Hippocampal formation (tissue), 2 donors: ENCODE measurements at places on chromosomes 12 and 14.

GRCh38 chr12:111886662-111887545 lies 44.9 kb downstream of the MAPKAPK5 start:
- no peak for DNase-seq

DNA sequence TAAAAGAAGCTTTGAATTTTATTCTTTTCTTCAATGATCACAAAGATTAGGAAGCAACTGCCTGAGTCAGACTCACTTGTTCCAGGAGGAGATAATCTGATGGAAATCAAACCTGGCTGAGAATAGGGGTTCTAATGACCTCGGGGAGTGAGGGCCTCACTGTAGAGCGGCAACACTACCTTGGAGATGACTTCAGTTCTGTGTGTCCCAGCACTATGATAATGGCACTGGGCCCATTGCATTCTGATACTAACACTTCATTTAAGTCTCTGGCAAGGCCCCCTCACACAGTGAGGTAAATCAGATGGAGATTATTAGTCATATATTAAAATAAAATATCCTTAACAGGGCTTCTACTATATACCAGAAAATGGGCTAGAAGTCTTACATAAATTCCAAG lies 233.3 kb upstream of the EGLN3 start:
- no peak for DNase-seq

DNA sequence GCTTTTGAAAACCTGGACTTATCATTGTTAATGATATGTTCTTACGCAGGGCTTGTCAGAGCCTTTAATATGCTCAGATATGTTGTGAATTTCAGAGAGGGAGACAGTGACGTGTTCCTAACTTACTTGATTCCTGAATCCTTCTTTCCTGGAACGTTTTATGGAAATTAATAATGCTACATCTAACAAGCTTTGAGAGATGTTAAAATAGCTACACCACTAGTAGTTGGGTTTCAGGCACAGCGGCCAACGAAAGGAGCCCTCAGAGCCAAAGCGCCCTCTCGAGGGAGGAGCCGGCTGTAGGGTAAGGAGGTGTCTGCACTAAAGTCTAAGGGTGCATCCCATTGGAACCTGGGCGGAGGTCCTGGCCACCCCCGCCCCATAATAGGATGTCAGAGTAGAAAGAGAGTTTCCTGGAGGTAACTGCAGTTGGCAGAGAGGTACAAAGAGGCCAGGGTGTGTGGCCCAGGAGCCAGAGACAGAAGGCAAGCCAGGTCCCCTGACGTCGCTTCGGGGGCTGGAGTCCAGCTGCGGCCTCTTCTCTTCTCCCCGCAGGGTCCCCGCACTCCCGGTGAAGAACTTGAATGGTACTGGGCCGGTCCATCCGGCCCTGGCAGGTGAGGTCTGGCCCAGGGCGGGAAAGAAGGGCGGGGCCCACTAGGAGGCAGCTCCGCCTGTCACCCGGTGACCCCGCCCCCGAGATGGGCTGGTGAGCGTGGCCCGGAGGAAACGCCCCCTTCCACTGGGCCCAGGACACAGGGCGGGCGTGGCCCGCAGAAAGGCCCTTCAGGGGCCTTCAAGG lies 36.3 kb downstream of the DTX1 start:
- no peak for DNase-seq

- no peak for DNase-seq
Measured at GRCh38 chr14:104532191-104532555, 47.4 kb upstream of the C14orf180 start.

DNA sequence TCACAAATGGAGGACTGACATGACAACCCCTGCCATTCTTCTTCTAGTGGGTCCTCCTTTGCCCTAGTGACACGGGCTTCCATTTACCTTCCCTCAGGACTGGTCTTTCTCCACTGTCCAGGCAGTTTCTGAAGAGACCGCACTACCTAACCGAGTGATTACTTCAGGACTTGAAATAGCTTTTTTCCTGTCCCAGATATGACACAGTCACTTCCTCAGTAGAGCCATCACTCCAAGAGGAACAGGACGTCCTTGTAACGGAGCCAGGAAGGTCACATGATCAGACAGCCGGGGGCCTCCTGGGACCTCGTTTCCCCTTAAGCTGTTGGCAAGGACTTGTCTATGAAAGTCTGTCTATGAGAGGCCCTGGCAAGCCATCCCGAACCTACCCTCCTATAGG lies 62.3 kb downstream of the FOS start:
- peak; percentile 44 for DNase-seq

- DNase-seq = no peak
Measured at GRCh38 chr14:29868000-29868399, 59.6 kb downstream of the PRKD1 start.

DNA sequence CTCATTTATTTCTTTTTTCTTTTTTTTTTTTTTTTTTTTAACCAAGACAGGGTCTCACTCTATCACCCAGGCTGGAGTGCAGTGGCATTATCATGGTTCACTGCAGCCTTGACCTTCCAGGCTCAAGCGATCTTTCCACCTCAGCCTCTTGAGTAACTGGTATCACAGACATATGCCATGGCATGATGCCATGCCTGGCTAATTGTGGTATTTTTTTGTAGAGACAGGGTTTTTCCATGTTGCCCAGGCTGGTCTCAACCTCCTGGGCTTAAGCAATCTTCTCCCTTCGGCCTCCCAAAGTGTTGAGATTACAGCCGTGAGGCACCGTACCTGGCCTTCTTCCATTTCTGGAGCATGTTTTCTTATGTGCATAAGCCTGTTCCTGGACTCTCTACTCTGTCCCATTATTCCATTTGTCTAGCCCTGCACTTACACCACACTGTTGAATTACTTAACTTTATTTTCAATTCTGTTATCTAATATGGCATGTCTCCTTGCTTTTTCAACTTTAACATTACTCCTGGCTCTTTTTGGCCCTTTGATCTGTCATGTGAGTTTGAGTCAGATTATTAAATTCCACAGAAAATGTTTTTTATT lies 47.9 kb upstream of the PTGDR start:
- DNase-seq = no peak

DNA sequence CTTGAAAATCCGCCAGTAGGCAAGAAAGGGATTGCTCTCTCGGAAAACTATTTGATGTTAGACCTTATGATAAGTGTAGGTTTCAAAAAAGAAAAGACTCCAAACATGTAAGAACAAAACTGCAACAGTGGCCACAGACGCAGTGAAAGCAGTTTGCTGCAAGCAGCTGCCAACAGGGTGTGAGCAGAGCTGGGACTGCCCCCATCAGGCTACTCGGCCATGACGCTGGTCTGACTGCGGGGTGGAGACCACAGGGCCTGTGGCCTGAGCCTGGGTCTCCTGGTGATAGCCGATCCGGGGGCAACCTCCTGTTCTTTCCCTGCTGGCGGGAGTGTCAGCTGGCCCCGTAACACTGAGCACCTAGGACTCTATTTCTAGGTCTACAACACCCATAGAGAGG lies 63.2 kb downstream of the AMN start:
- peak; percentile 36 for DNase-seq

- no peak for DNase-seq
Measured at GRCh38 chr12:9615420-9616136, 7.9 kb upstream of the KLRB1 start.

- no peak for DNase-seq
Measured at GRCh38 chr12:5898874-5899273, 46.2 kb downstream of the ANO2 start.

- DNase-seq = no peak
Measured at GRCh38 chr12:6863586-6864321, 3.6 kb upstream of the TPI1 start.

- DNase-seq = no peak
Measured at GRCh38 chr12:124213666-124214347, 81.1 kb upstream of the RFLNA start.

GRCh38 chr12:4819654-4820053 lies 90.1 kb upstream of the KCNA1 start:
- no peak for DNase-seq

GRCh38 chr14:79096811-79097210 lies 926.6 kb downstream of the NRXN3 start:
- no peak for DNase-seq

DNA sequence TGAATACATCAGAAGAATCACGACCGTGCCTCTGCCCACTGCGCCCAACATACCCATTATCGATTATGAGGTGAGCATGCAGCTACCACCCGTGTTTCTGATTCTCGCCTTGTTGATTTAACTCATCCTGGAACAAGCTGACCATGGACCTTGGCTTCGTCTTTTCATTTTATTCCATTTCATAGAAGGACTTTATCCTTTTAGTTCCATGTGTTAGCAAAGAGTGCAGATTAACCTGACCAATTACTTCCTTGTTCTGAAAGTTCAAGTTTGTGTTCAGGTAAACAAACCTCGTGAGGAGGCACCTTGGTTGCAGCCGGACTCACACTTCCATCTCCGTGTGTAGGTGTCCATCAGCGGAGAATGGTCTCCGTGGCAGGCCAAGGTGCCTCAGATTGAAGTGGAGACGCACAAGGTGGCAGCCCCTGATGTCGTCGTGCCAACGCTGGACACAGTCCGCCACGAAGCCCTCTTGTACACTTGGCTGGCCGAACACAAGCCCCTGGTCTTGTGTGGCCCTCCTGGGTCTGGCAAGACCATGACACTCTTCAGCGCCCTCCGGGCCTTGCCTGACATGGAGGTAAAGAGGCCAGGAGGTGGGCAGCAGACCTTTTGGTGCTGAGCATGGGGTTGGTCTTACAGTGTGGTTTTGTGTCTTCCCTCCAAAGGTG lies 52.2 kb downstream of the DYNC1H1 start:
- no peak for DNase-seq

- DNase-seq = no peak
Measured at GRCh38 chr12:68438601-68439000, 106.4 kb upstream of the MDM1 start.

DNA sequence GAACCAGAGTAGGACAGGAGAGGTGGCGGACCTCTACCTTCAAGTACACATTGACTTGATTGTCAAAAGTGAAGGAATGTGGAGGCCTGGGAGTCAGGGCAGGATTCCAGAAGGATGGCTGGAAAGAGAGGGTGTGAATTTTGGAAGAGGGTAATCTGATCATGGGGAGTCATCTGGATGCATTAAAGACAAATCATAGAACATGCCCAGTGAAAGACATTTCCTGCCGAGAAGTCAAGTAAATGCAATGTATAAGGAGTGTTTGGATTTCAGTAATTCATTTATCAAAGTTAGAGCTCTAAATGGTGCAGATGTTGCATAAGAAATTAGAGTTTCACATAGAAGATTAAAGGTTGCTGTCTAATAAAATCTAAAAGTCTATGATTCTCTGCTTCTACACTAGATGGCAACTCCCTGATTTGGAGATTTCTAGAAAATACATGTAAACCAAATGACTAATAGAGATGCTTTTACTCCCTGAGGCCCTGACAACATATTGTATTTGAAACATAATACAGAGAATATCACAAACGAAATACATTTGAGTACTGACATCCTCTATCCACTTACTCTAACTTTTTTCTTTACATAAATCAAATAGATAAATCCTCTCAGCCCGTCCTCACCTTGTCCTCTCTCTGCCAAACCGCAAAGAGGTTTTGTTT lies 91.3 kb downstream of the KCNA5 start:
- no peak for DNase-seq

DNA sequence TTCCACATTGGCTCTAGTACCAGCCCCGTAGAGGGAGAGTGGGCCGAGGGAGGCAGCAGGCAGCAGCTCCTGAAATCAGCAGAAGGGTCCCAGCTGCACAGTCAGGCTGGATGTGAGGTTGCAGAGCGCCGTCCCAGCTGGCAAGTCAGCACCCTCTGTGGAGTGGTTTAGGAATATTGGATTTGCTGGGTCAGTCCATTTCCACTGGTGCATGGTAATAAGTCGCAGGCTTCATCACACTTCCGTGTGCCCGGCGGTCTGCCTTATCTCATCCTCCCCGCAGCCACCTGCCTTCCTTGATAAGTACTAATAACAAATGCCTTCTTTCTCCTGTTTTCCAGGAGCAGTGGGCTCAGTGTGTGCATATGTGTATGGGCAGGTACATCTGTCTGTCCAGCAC lies 112.9 kb downstream of the TSPAN9 start:
- no peak for DNase-seq

GRCh38 chr14:74403619-74404417 lies 22.2 kb downstream of the SYNDIG1L start:
- no peak for DNase-seq

DNA sequence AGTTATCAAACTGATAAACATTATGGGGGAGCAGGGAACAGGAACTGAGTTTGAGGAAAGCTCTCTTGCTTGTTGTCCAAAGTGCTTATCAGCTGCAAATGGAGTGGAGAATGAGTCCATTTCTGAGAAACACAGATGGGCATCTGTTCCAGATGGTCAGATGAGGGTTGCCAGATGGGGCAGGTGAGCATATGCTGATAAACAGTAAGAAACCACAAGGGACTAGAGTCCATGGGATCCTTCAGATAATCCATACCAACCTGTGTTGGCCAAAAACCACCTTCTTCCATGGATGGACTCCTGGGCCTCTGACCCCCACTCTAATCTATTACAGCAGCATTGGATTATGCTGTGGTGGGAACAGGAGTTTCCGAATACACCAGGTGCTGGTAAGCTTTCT lies 38.3 kb downstream of the GNS start:
- DNase-seq = no peak

- peak; percentile 27 for DNase-seq
Measured at GRCh38 chr14:44961151-44961553, 595 bp downstream of the KLHL28 start.

GRCh38 chr14:20512177-20512905 lies 7.0 kb downstream of the RNASE10 start:
- DNase-seq = no peak

GRCh38 chr12:96399120-96399918 lies 920 bp downstream of the CDK17 start:
- DNase-seq = peak; percentile 87

GRCh38 chr12:132276066-132276826 lies 53.1 kb downstream of the GALNT9 start:
- no peak for DNase-seq

DNA sequence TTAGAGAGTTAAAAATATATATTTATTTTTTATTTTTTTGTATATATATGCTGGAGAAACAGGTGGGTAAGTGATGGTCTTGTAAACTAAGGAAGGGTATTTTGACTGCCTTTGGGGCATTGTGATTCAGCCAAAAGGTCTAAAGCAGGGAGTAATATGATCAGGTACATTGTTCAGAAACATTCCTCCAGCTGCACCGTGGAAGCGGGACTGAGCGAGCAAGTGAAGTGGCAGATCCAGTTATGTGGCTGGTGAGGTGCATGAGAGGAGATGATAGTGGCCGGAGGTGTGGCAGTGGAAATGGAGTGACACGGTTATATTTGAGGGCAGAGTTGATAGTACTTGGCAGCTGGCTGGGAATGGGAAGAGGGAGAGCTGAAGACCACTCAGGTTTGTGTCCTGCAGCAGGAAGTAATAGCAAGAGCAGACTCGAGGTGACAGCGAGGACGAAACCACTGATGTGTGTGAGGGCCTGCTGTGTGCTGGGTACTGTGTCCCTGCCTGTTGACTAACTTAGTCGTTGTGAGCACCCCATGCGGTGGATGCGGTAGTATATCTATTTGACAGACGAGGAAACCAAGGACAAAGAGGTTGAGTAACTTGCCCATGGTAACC lies 39.2 kb downstream of the EID3 start:
- DNase-seq = no peak

- no peak for DNase-seq
Measured at GRCh38 chr12:121079736-121080272, 40.8 kb upstream of the OASL start.

GRCh38 chr12:1504895-1505311 lies 89.5 kb downstream of the FBXL14 start:
- DNase-seq = no peak
